ENCODE measurements at places on chromosomes 13 and 19.

GRCh38 chr13:75135325-75135825 is 346.6 kb downstream of the TBC1D4 start:
- no peak for DNase-seq

DNA sequence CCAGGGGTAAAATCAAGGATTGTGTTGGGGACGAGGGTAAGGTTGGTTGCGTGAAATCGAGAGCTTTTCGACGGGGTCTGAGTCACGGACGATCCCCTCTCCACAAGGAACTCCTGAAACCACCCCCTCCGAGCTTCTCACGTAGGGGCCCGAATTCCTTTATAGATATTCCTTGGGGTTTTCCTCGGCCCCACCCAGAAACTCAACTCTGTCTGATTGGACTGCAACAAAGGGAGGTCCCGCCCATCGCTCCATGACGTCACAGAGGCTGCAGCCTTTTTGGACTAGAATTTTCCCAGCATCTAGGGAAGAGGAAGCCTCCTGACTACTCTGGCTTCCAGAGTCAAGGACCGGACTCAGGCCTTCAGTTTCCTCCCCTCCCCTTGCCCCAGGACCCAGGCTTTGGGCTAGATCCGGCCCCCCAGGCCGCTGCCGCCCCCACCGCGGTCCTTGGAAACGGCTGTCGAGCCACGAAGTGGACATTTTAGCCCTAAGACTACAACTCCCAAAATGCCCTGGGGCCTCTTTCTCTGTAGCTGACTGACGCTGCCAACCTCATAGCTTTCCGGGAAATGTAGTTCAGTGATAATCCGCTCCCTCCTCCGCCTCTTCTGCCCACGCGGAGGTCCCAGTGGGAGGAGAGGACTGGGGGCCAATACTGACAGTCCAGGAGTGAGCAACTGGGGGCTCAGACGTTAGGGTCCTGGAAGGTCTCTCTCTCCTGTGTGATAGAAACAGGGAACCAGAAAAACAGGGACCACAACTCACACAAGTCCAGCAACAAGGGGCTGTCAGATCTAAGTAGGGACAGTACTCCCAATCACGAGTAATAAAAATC is at the start of gene IZUMO1:
Gene IZUMO1 (minus strand): TSS at position 172 of the 838 bp plus-strand sequence. CDS start 1,050 bp downstream, outside the sequence.
- peak; percentile 68 for DNase-seq

GRCh38 chr13:49608651-49609331 is 19.5 kb upstream of the ARL11 start:
- no peak for DNase-seq

DNA sequence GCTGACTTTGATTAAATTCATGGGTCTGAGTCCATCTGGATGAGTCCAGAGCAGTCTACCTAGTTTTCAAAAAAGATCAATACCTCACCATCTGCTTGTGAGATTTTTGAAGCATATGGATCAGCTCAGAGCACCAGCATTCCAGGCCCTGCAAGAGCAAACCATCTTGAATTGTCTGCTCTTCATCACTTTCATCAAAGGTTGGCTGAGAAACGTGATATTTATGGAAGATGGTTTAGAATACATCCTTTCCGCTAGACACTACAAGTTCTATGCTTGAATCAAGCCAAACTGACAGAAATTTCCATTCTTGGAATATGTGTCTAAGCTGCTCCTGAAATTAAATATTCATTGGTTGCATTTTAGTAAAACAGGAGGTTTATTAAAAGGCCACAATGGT is 190.3 kb downstream of the KCNRG start:
- DNase-seq: no peak

GRCh38 chr13:25738342-25739196 is 313.2 kb downstream of the SHISA2 start:
- no peak for DNase-seq

DNA sequence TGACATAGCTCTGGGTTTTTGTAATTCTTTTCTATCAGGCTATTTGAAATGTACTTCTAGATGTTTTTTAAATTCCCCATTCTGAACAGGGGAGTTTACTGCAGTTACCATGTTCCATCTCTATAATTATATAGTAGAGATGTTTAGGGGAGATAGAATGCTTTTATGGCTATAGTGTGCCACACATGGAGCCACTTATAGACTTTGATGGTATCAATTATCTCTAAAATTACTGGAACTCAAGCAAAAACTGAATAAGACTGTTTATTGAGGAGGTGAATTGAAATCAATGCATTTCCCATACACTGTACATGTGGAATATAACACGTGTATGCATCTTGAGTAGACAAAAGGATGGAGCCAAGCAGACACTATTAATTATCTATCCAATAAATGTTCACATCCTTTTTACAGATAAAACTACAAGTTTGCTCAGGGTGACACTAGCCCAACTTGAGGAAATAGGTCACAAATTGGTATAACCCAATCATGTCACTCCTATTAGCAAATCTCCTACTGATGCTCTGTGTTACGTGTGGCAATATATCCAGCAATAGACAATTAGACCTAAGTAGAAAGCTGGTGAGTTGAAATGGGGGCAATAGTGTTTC is 1882.6 kb downstream of the PCDH9 start:
- no peak for DNase-seq

GRCh38 chr13:102322211-102322610 is 79.6 kb downstream of the FGF14 start:
- DNase-seq: no peak

DNA sequence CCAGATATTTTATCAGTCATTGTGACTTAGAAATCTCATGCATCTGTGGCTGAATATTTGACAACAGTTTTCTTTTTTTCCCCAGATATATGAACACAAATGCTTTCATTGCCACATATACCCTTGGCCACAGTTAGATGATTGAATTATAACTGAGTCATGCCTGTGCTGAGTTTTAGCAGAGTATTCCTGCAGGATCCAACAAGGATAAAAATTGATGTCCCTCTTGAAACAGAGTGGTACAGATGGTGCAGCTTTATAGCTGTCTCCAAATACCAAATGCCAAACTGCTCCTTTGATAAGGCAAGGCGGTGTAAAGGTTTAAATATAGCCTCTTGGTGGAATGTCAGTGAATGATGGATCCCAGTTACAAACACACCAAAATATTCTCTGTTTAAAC is 428.5 kb downstream of the GPC6 start:
- DNase-seq: no peak

GRCh38 chr19:7658219-7658686 is 10.6 kb upstream of the RETN start:
- peak; percentile 75 for DNase-seq

GRCh38 chr13:75153834-75154233 is 328.1 kb downstream of the TBC1D4 start:
- no peak for DNase-seq

- DNase-seq: peak; percentile 58
These were observed 2.8 kb downstream of the GIPR start for GRCh38 chr19:45670670-45671453.

DNA sequence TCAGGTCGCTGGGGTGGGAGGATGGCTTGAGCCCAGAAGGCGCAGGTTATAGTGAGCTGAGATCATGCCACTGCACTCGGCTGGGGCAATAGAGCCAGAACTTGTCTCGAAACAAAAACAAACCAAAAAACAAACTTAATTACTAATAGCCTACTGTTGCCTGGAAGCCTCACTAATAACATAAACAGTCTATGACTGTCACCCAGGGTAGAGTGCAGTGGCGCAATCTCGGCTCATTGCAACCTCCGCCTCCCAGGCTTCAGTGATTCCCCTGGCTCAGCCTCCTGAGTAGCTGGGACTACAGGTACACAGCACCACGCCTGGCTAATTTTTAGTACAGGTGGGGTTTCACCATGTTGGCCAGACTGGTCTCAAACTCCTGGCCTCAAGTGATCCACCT is 18.0 kb downstream of the CATSPERD start:
- DNase-seq: no peak

- DNase-seq: no peak
These were observed 84.1 kb upstream of the TRPC4 start for GRCh38 chr13:37953696-37954095.

GRCh38 chr13:97005625-97006262 is 11.5 kb upstream of the OXGR1 start:
- DNase-seq: no peak

- peak; percentile 15 for DNase-seq
These were observed 1.9 kb downstream of the KCTD12 start for GRCh38 chr13:76884186-76884906.

- DNase-seq: no peak
These were observed 28.7 kb upstream of the MEDAG start for GRCh38 chr13:30877335-30877734.

DNA sequence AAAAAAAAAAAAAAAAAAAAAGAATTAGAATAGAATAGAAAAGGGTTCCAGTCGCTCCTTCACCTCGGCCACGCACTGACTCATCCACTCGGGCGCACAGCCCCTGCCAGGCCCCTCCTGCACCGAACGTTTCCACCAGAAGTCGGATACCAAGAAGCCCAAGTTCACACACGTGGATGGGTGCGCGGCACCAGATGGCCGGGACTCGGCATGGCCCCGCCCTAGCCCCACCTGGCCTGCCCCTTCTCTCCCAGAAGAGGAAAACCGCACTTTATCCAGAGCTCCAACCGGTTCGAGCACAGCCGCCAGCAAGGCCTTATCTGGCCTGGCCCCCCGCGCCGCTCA is 5.9 kb downstream of the PRR36 start:
- no peak for DNase-seq

DNA sequence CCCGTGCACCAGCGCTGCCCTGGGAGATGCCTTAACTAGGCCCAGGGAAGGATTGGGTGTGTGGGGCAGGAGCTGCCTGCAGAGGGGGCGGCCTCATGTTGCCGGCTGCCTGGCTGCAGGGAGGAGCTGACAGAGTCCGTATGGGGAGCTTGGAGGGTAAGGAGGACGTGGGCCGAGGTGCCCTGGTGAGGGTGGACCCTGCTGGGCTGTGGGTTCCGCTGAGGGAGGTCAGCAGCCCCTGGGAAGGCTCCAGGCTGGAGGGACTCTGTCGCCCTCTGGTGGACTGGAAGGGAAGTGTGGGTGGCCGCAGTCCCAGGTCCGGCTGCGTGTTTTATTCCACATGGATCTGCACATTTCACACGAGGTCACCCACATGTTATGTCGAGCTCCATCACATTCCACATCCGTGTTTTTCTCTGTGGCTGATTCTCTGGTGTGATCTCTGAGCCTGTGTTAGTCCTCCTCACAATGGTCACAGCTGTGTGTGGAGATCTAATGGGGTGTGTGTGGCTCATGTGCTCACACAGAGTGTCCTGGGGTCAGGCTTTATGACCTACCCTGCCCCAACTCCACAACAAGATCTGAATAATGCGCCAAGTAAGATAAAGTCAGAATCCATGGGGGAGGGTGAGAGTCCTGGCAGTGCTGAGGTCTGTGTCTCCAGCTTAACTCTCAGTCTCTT is 1.8 kb upstream of the CEACAM8 start:
- peak; percentile 25 for DNase-seq

DNA sequence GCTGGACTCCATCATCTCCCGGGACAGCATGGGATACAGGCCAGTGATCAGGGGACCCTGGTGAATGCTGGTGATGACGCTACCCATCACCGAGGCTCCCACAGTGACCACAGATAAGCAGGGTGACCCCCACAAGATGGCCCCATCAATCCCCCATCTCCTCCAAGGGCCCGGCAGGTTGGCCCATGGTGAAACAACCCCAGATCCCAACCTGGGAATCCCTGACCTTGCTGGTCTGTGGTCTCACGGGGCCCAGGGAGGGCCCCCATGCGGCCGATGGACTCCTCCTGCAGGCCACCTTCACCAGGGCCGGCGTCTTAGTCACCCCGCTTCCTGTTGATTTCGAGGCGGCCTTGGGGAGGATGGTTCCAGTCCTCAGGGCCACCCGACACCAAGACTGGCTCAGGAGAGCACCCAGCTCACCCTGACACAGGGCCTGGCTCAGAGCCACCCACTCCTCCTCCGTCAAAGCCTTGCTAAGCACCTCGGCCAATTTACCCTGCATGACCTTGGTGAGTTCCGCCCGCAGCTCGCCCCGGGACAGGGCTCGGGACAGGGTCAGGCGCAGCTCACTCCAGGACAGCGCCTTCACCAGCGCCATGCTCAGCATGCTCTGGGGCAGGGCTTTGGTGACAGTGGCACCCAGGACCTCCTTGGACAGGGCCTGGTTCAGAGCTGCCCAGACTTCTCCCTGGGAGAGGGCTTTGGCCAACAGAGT is 10.0 kb downstream of the IQCN start:
- DNase-seq: no peak

DNA sequence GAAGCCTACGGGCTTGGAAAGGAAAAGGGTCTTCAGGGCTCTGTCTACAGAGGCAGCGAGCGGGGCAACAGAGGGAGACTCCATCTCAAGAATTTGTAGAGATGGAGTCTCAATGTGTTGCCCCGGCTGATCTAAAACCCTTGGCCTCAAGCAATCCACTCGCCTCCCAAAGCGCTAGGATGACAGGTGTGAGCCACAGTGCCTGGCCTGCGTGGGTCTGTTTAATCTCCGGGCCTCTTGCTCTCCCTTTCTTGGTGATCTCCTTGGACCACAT is 8.1 kb downstream of the RPS9 start:
- no peak for DNase-seq

GRCh38 chr13:59016250-59016649 is 1147.5 kb downstream of the DIAPH3 start:
- DNase-seq: no peak

DNA sequence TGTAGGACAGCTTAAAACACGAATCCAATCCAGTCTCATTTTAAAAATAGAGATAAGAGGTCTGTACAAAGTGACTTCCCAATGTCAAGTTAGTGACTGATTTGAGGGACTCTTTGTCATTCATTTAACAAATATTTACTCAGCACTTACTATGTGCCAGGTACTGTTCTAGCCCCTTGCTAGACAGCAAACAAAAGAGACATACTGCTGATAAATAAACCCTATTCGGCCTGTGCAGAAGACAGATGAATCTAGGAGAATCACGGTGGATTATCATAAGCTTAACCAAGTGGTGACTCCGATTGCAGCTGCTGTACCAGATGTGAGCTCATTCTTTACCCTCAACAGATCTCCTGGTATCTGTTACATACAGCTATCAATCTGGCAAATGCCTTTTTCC is 6.4 kb upstream of the ELF1 start:
- no peak for DNase-seq

DNA sequence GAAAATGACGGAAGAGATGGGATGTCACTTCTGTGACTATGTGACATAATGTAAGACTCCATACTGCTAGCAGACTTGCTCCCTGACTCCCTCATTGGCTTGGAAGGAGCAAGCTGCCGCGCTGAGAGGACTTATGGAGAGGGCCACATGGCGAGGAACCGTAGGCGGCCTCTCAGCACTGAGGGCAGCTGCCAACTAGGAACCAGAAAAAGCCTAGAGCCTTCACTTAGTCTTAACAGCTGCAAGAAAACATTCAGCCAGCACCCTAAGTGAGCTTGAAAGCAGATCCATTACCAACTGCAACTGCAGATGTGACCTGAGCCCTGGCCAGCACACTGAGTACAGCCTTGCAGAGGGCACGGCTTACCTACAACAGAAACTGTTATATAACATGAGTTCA is 33.9 kb downstream of the USP12 start:
- DNase-seq: no peak

GRCh38 chr19:38946229-38947010 is 15.7 kb downstream of the MRPS12 start:
- no peak for DNase-seq

DNA sequence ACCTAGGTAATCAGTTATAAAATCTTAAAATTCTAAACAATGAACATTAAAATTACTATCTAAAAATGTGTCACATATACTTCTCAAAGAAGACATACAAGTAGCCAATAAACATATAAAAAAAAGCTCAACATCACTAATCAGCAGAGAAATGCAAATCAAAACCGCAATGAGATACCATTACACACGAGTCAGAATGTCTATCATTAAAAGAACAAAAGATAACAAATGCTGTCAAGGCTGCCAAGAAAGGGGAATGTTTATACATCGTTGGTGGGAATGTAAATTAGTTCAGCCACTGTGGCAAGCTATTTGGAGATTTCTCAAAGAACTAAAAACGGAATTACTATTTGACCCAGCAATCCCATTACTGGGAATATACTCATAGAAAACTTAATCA is 310.3 kb upstream of the EDNRB start:
- DNase-seq: no peak
